ENCODE measurements at places on chromosomes 12 and 14. TPM values are rescaled to one million over a fixed set of nuclear protein-coding genes. Genes with fewer than 3 reads are reported as not detected.

HOXC10 gene
- total RNA-seq = not detected

MYF5 gene
- total RNA-seq = not detected

NKX2-1 gene
- total RNA-seq = not detected

PAX9 gene
- not detected for total RNA-seq

YY1 gene
- total RNA-seq = 34.1 TPM

CMKLR1 gene
- total RNA-seq = not detected

SRSF5 gene
- 114 TPM for total RNA-seq

CHPT1 gene
- 22.4 TPM for total RNA-seq

ENO2 gene
- 6.2 TPM for total RNA-seq

SLC7A7 gene
- total RNA-seq = 12.6 TPM

KIF26A gene
- 9.4 TPM for total RNA-seq

IFNG gene
- not detected for total RNA-seq

CAPZA3 gene
- not detected for total RNA-seq

DNAH10 gene
- total RNA-seq = not detected

NFATC4 gene
- 9.0 TPM for total RNA-seq

KLRD1 gene
- not detected for total RNA-seq

MYF6 gene
- total RNA-seq = not detected

DENND5B gene
- total RNA-seq = 7.6 TPM

LRRK2 gene
- 0.33 TPM for total RNA-seq

KRT79 gene
- not detected for total RNA-seq

DPPA3 gene
- not detected for total RNA-seq

PTHLH gene
- total RNA-seq = not detected

TPH2 gene
- not detected for total RNA-seq

LALBA gene
- total RNA-seq = not detected

AKAP6 gene
- 0.10 TPM for total RNA-seq

KLHL33 gene
- 0.34 TPM for total RNA-seq

RBP5 gene
- not detected for total RNA-seq

SLC5A8 gene
- total RNA-seq = not detected

RD3L gene
- not detected for total RNA-seq

SOAT2 gene
- not detected for total RNA-seq

PLEKHG7 gene
- not detected for total RNA-seq

All from mammary microvascular endothelial cell (primary cell).